ENCODE measurements at places on chromosomes 4 and X.

GRCh38 chrX:42619068-42619467, 158.9 kb downstream of the PPP1R2C start:
- DNase-seq, result no peak

- no peak for DNase-seq
Measured at GRCh38 chr4:41873380-41874295, 61.6 kb upstream of the TMEM33 start.

DNA sequence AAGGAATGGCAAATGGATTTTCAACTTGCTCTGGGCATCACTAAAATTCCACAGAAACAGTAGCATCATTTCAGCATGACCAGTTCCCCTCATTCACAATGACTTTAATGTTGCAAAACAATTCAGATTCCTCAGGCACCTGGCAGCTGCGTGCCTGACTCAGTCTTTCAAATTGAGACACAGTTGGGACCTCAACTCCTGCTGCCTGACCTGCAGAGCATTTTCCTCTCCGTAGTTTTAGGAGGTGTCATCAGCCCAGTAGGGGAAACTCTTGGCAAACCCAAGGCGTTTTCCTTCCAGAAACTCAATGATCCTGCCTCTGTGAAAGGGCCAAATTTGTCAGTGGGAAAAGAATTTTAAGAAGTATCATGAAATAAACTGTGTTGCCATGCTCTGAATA, 388.9 kb downstream of the SPRY1 start:
- DNase-seq, result no peak

DNA sequence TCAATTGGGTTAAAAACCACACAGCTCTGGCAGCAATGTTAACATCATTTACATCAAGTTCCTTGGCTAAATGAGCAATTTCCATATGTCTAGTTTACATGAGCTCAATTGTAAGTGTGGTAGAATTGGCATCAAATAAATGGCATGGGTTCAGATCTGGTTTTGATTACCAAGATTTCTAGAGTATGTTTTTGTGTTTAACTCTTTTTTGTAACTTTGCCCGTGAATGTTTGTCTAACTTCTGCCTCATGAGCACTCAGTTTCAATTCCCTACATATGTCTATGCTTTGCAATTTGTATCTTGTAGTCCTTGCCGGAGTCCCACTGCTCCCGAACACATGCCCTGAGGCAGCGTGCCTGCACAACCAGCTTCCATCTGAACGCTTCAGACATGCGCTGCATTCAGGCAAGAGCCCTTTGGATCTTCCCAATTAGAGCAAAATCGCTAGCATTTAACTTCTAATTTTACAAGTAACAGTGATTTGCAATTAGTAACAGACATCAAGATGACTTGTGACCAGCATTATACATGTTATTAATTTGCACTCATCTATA, 644.4 kb downstream of the TRIML1 start:
- DNase-seq, result no peak

DNA sequence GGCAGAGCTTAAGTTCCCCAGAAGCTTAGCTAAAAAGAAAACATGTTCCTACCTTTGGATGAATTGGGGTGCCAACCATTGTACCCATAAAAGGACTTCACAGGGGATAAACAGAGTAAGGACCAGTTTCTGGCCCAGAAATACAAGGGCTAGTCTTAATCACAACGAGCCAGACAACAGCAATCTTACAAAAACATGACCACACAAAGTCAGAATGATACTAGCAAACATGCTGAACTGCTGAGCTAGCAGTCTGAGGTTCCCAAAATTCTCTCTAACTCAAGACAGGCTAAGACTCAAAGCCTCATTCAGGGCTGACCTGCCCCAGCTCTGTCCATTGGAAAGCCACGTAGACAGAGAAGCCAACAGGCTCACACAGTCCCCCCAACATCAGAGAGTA, 40.3 kb downstream of the ATP11C start:
- DNase-seq, result no peak

- DNase-seq, result no peak
Measured at GRCh38 chr4:87144356-87144755, 76.1 kb downstream of the KLHL8 start.

GRCh38 chr4:150211799-150212445, 133.7 kb downstream of the DCLK2 start:
- DNase-seq, result no peak

DNA sequence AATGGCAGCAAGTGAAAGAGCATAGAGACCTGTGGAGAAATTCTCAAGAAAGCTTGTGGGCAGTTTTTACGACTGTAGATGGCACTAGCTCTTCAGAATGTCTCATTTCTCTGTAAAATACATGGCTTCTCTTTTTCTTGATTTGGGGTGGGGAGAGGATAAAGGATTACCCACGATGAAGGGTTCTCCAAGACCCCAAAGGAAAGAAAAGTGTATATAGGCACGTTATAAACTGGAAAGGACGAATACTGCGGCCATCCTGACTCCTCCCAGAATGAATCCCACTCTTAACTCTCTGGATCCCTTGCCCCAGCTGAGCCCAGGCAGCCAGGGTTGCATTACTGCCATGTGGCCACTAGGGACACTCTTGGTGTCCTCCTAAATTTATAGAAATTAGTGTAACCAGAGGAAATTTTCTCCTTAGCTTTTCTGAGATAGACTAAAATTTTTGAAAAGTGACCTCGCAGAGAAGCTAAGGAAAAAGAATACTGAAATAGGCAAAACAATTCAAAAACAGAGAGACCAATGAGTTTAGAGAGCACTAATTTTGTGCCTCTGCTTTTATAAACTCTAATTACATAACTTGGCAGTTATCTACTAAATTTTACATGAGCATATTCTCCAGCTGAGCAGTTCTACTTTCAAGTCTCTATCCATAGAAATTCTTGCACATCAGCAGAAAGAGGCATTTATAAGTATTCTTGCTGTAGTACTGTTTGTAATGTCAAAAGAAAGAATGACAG, 37.8 kb upstream of the PCDH19 start:
- DNase-seq, result peak; percentile 1

DNA sequence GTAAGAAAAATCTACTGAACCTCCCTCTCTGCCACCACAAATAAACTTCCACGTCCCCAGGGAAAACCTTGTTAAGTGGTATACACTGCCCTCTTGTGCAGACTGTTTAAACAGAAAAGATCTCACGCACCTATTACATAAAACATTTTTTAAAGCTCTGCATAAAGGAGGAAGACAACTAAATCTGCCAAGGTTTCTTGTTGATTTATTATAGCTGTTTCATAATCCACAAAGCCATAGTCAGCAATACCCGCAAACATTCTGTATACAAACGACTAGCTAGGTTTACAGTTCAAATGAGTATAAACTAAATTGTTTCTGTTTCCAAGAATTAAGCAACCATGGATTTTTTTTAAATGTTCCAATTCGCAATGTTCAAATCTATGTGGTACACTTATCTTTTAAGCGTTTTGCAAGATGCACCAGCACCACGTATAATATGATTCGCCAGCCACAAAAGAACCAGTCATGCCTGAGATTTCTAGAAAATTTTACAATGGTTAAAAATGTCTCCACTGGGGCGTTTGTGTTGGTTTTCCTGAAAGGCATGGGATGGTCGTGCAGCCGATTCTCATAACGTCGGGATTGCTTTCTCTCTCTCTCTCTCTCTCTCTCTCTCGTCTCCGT, 164.6 kb downstream of the PRKX start:
- no peak for DNase-seq

- no peak for DNase-seq
Measured at GRCh38 chr4:7717946-7718490, 221.6 kb downstream of the AFAP1 start.

- DNase-seq, result no peak
Measured at GRCh38 chr4:28179126-28179525, 1318.5 kb downstream of the STIM2 start.

GRCh38 chr4:3532751-3533422, 665 bp upstream of the LRPAP1 start:
- DNase-seq, result no peak

- no peak for DNase-seq
Measured at GRCh38 chr4:105785792-105786191, 77.2 kb downstream of the GSTCD start.

- no peak for DNase-seq
Measured at GRCh38 chr4:40335525-40335894, 377 bp downstream of the CHRNA9 start.

- DNase-seq, result no peak
Measured at GRCh38 chr4:97038146-97038516, 1105.1 kb downstream of the STPG2 start.

- DNase-seq, result no peak
Measured at GRCh38 chrX:139448996-139449395, 81.5 kb upstream of the F9 start.

DNA sequence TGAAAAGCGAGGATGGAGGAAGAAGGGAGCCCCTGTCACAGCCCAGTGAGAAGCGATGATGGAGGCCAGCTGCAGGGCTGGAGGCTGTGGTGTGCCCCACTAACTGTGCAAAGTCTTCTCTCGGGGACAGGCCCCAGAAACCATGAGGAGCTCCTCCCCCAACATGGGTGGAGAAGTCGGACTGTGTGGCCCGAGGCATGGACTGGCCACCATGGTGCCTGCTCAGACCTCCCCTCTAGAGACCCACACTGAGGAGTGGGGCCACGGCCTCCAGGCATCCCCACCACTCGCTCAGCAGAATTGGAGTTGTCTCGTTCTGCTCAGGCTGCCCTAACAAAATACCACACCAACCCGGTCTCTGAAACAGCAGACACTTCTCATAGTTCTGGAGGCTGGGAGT, 12.2 kb upstream of the PDE6B start:
- DNase-seq, result no peak

DNA sequence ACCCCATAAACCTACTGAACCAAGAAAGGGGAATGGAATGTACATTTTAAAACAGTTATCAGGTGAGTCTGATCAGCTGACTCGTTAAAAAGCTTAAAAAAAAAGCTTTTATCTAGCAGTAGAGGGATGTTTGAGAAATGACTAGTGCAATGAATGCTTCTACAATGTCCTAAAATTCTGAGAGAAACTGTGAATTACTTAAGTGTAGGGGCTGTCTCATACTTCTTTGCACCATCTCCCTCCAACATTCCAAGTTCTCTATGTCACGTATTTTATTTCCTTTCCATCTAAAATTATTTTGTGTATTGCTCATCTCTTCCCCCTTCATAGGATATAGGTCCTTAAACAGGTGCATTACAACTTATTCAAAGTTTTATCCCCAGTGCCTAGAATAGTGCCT, 11.9 kb upstream of the AREG start:
- DNase-seq, result no peak

GRCh38 chr4:186900232-186900900, 176.7 kb upstream of the FAT1 start:
- DNase-seq, result no peak

DNA sequence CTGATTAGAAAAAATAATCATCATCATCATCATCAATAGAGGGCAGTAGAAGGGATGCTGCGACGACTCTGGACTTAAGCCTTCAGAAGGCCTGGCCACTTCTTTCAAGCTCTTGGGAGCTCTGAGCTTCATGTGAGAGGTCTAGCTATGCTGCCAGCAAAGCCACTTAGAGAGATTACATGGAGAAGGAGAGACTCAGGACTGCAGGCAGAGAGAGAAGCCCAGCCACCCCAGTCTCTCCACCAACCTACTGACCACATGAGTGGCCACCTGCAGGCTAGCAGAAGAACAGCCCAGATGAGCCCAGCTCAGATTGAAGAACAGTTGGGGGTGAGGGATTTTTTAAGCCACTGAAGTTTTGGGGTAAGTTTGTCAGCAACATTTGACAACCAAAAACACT, 17.1 kb upstream of the TMEM150C start:
- no peak for DNase-seq

- no peak for DNase-seq
Measured at GRCh38 chr4:185839194-185839712, 27.3 kb upstream of the SORBS2 start.

DNA sequence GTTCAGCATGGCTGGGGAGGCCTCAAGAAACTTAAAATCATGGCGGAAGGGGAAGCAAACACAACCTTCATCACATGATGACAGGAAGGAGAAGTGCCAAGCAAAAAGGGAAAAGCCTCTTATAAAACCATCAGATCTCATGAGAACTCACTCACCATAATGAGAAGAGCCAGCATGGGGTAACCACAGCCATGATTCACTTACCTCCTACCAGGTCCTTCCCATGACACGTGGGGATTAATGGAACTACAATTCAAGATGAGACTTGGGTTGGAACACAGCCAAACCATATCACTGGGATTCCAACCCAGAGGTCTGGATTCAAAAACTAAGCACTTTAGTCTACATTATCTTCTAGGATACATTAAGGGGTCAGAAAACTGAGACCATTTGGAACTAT, 609.6 kb upstream of the SPANXN1 start:
- no peak for DNase-seq

DNA sequence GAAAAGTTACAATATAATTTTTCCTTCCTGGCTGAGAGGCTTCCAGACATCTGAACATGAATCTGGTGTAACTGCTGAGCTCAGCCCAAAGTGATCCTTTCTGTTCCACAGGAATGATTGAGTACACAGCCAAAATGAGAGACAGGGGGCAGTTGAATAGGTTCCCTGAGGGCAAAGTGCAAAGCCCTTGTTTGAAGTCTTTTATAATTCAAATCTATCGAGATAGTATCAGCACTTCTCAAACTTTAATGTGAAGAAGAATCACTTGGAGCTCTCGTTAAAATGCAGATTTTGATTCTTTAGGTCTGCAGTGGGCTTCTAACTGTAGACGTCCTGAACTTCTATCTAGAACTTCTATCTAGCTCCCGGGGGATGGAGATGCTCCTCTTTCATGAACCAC, 54.4 kb upstream of the BMP2K start:
- no peak for DNase-seq

- peak; percentile 12 for DNase-seq
Measured at GRCh38 chrX:132622130-132622529, 133.3 kb upstream of the MBNL3 start.

- DNase-seq, result peak; percentile 1
Measured at GRCh38 chrX:38347136-38347535, 5.3 kb upstream of the OTC start.

- peak; percentile 3 for DNase-seq
Measured at GRCh38 chrX:108224727-108225621, 133.4 kb downstream of the ATG4A start.

DNA sequence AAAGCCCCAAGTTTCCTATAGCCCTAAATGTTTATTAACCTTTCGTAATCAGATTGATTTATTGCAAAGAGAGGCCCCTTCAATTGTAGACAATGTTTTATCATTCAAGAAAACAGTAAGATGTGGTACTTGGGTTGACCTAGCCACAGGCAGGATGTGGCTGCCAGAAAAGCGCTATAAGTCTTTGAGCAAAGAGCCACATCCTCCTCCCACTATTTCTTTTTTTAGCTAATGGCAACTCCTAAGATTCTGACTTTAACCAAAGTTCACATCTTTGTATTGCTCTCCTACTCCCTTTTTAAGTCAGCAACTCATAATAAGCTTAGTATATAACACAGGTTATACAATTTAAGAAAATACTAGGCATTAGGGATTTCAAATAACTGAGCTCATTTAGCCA, 70.7 kb upstream of the PPP3CA start:
- DNase-seq, result peak; percentile 57

- DNase-seq, result no peak
Measured at GRCh38 chr4:34932591-34932990, 1311.7 kb downstream of the ARAP2 start.

DNA sequence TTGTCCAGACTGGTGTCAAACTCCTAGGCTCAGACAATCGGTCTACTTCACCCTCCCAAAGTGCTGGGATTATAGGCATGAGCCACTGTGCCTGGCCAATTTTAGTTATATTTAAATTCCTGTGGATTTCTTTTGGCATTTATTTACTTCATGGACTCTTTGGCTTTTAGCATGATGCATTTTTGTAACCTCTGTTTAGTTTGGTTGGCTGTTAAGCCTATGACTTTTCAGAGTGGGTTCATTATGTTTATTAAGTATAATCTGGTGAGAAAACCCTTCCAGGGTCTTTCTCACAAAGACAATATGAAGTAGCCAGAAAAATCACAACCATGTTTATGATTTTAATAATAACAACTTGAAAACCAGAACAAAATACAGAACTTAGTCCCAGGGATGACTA, 49.4 kb downstream of the USP38 start:
- no peak for DNase-seq

All from CD4-positive, alpha-beta T cell treated with Interleukin-2 at 100 ng/mL for 4 hours (primary cell).